ENCODE measurements at places on chromosomes 11 and 22. TPM values are rescaled to one million over a fixed set of nuclear protein-coding genes. Genes with fewer than 3 reads are reported as not detected.

GRCh38 chr22:25816522-25817059 lies 74.6 kb downstream of the MYO18B start:
- no peaks in the 10 kb centered on the region for H3K4me1 ChIP-seq
- no peak overlapping the region for H3K4me3 ChIP-seq
- H3K27me3 ChIP-seq, result peaks cover 45% of the 10 kb centered on the region
- DNase-seq, result no peak
- H3K27ac ChIP-seq, result no peak overlapping the region
- H3K36me3 ChIP-seq, result no peaks in the 10 kb centered on the region

DNA sequence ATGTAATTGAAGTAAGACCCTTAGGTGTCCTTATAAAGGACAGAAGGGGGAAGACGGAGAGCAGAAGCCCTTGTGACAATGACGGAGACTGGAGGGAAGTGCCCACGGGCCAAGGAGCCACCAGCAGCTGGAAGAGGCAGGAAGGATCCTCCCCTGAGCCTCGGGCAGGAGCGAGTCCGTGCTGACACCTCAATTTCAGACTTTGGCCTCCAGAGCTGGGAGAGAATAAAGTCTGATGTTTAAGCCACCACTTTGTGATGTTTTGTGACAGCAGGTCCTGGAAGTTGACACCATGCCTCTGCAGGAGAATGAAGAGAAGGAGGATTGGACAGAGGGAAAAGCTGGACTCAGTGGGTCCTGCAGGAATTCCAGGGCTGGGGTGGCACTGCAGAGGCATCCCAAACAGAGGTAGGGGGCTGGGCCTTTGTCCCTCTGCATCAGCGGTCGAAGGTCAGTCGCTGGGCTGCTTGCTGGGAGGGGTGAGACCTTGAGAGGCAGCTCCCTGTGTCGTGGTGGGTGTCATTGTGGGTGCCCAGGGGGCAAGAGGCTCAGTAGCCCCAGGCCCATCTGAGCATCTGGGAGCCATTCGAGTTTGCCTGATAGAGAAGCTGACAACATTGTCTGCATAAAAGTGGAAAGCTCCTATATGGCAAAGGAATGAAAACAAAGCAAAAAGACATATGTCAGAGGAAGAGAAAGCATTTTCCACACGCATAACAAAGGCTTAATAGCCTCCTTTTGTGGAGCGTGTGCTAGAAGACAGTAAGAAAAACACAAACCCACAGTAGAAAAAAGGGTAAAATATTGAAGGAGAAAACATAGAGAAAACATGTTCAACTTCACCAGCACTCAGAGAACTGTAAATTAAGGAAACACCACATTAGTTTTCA lies 68.8 kb downstream of the RTL6 start:
- H3K4me3 ChIP-seq, result no peak overlapping the region
- no peak for DNase-seq
- H3K27me3 ChIP-seq, result peaks cover 3% of the 10 kb centered on the region
- H3K4me1 ChIP-seq, result no peaks in the 10 kb centered on the region
- no peak overlapping the region for H3K27ac ChIP-seq

The OR9Q1 gene
- total RNA-seq, result not detected

GRCh38 chr11:115709297-115709696 lies 205.1 kb upstream of the CADM1 start:
- peaks cover 8% of the 10 kb centered on the region for H3K27me3 ChIP-seq
- DNase-seq, result no peak
- no peaks in the 10 kb centered on the region for H3K4me1 ChIP-seq
- H3K27ac ChIP-seq, result no peak overlapping the region
- H3K36me3 ChIP-seq, result no peaks in the 10 kb centered on the region
- H3K4me3 ChIP-seq, result no peak overlapping the region

DNA sequence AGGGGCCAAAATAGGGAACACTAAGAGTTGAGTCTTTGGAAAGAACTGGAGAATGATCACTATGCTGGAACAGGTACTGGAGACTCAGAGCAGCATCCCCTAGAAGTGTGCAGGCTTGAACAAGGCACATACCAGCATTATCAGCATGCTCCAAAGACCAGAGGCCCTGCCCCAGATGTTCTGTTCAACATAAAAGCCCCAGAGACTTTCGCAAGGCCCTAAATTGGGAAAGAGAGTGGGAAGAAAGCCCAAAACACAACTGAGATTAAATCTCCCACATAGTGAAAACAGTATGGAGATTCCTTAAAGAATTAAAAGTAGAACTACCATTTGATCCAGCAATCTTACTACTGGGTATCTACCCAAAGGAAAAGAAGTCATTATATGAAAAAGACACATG lies 9.4 kb downstream of the CNGA4 start:
- H3K36me3 ChIP-seq, result no peaks in the 10 kb centered on the region
- no peak overlapping the region for H3K4me3 ChIP-seq
- peaks cover 8% of the 10 kb centered on the region for H3K27me3 ChIP-seq

DNA sequence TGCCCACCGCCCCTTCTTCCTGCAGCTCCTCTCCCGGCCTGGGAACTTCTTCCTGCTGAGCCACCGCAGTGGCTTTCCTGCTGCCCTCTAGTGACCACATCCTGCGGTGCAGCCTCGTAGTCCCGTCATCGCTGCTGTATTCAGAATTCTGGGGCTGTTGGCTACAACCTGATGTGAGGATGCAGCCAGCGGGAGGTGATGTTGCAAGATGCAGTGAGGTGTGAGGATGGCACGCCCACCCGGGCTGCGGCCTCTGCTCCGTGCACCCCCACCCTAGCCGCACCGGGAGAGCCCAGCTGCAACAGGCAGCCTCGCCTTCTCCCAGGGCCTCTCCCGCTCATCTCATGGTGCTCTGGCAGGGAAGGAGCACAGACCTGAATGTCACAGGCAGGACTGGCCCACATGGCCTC lies 10.1 kb downstream of the CHST1 start:
- peak; percentile 57 for DNase-seq
- H3K27ac ChIP-seq, result no peak overlapping the region
- H3K4me1 ChIP-seq, result peaks cover 3% of the 10 kb centered on the region
- no peak overlapping the region for H3K4me3 ChIP-seq
- peaks cover 64% of the 10 kb centered on the region for H3K27me3 ChIP-seq

DNA sequence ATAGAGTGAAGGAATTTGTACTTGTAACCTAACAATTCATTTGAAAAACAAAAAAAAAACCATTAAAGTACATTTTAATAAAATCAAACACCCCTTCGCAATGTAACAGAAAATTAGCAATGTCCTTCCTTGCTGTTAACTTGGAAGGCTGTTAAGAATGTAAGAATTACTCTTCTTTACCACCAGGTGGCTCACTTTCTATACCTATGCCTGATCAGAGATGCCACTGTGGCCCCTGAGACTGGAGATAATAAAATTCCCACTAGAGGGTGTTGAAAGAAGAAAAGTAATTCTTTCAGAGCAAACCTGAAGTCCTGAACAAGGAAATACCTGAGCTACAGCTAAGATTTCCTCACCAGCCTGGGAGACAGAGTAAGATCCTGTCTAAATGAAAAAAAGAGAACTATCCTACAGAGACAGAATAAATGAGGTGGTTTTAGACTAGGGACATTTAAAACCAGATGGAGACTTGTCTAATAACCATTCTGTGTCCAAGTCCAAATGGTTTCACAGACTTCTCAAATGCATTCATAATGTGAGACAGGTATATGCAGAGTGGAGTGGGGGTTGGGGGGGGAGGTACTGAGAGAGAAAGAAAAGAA lies 1089.3 kb downstream of the FAM181B start:
- peaks cover 2% of the 10 kb centered on the region for H3K4me1 ChIP-seq
- H3K4me3 ChIP-seq, result no peak overlapping the region
- no peak overlapping the region for H3K27ac ChIP-seq
- no peak for DNase-seq
- no peaks in the 10 kb centered on the region for H3K36me3 ChIP-seq

- no peak for DNase-seq
- H3K27me3 ChIP-seq, result no peaks in the 10 kb centered on the region
- H3K4me3 ChIP-seq, result no peak overlapping the region
- peaks cover 22% of the 10 kb centered on the region for H3K36me3 ChIP-seq
- H3K27ac ChIP-seq, result peak overlapping the region; percentile 56
Observed at GRCh38 chr22:21623648-21623970, 6.2 kb downstream of the YDJC start.

GRCh38 chr22:23831261-23831660 lies 7.5 kb downstream of the DERL3 start:
- no peak overlapping the region for H3K27ac ChIP-seq
- H3K4me3 ChIP-seq, result no peak overlapping the region
- no peaks in the 10 kb centered on the region for H3K27me3 ChIP-seq
- no peaks in the 10 kb centered on the region for H3K4me1 ChIP-seq
- DNase-seq, result no peak

DNA sequence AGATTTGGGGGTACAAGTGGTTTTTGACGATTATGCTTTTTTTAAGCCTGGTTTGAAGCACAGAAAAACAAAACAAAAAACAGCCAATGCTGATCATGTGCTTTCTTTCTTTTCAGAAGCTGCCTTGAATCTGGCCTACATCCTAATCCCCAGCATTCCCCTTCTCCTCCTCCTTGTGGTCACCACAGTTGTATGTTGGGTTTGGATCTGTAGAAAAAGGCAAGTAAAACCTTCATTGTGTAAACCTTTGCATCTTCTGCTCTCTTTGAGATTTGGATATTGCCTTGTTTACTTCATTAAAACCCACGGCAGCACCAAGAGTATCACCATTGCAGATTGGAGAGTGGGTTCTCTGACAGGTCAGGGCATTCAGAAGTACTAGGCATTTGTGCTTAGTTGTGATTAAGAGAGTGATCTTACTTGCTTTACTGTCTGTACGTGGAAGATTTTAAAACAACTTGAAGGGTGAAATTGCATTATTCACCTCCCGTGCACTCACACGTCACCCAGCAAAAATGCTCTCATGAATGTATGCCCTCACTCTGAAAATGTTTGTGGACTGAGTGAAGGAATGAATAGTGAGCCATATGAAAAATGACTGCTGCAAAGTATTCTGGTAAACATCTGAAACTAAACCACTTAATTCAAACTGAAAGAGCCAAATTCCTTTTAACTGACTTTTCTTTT lies 17.0 kb downstream of the LAYN start:
- DNase-seq, result no peak
- no peaks in the 10 kb centered on the region for H3K27me3 ChIP-seq
- H3K4me3 ChIP-seq, result no peak overlapping the region
- H3K27ac ChIP-seq, result no peak overlapping the region
- no peaks in the 10 kb centered on the region for H3K4me1 ChIP-seq

The NUCB2 gene
- total RNA-seq, result 88.8 TPM

- H3K27ac ChIP-seq, result no peak overlapping the region
- no peaks in the 10 kb centered on the region for H3K36me3 ChIP-seq
- no peak for DNase-seq
- peaks cover 5% of the 10 kb centered on the region for H3K27me3 ChIP-seq
- no peaks in the 10 kb centered on the region for H3K4me1 ChIP-seq
- no peak overlapping the region for H3K4me3 ChIP-seq
Observed at GRCh38 chr11:119635776-119636175, 93.2 kb downstream of the NECTIN1 start.

DNA sequence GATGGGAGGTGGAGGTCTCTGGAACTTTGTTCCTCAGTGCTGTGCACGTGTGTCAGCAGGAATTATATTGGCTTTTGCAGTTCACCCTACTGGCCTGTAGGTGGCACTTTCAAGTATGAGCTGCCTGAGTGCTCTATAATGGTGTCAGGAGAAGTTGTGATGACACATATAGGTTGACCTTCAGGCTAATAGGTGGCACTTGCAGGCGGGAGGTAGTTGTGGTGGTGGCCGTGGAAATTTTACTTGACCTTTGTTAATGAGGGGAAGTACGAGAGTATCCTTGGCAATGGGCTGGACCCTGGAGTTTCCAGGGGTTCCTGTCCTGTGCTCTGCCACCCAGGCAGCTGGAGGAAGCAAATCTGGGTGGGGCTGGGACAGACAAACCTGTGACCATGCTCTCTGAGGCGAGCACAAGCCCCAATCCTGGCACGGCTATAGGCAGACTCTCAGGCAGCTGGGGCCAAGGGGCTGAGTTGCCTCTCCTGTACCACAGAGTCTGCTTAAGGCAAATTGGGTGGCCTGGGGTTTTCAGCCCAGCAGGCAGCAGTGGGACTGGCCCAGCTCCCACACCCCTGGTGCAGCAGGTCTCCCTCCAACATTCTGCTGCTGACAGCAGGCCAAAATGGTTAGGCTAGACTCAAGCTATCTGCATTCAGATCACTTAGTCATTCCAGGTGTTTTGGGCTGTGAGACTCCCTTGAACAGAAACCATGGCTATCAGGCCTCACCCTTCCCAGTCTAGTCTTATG lies 147.5 kb upstream of the CTSC start:
- no peaks in the 10 kb centered on the region for H3K27me3 ChIP-seq
- peak overlapping the region; percentile 31 for H3K27ac ChIP-seq
- H3K4me3 ChIP-seq, result no peak overlapping the region

The KCNK4 gene
- not detected for total RNA-seq

- peaks cover 7% of the 10 kb centered on the region for H3K27me3 ChIP-seq
- H3K4me3 ChIP-seq, result no peak overlapping the region
- H3K4me1 ChIP-seq, result no peaks in the 10 kb centered on the region
- no peak overlapping the region for H3K27ac ChIP-seq
- DNase-seq, result no peak
Observed at GRCh38 chr11:7057641-7058040, 31.2 kb upstream of the RBMXL2 start.

The TRAF6 gene
- 8.5 TPM for total RNA-seq

The CCDC15 gene
- 4.5 TPM for total RNA-seq

The MPEG1 gene
- 0.70 TPM for total RNA-seq

- H3K4me1 ChIP-seq, result peaks cover 6% of the 10 kb centered on the region
- H3K4me3 ChIP-seq, result no peak overlapping the region
- H3K27me3 ChIP-seq, result no peaks in the 10 kb centered on the region
Observed at GRCh38 chr22:20402960-20403778, 9.2 kb downstream of the ZNF74 start.

- H3K36me3 ChIP-seq, result no peaks in the 10 kb centered on the region
- no peak for DNase-seq
- H3K27ac ChIP-seq, result no peak overlapping the region
- H3K4me3 ChIP-seq, result no peak overlapping the region
- peaks cover 15% of the 10 kb centered on the region for H3K4me1 ChIP-seq
Observed at GRCh38 chr11:76764941-76765665, 18.1 kb upstream of the TSKU start.

DNA sequence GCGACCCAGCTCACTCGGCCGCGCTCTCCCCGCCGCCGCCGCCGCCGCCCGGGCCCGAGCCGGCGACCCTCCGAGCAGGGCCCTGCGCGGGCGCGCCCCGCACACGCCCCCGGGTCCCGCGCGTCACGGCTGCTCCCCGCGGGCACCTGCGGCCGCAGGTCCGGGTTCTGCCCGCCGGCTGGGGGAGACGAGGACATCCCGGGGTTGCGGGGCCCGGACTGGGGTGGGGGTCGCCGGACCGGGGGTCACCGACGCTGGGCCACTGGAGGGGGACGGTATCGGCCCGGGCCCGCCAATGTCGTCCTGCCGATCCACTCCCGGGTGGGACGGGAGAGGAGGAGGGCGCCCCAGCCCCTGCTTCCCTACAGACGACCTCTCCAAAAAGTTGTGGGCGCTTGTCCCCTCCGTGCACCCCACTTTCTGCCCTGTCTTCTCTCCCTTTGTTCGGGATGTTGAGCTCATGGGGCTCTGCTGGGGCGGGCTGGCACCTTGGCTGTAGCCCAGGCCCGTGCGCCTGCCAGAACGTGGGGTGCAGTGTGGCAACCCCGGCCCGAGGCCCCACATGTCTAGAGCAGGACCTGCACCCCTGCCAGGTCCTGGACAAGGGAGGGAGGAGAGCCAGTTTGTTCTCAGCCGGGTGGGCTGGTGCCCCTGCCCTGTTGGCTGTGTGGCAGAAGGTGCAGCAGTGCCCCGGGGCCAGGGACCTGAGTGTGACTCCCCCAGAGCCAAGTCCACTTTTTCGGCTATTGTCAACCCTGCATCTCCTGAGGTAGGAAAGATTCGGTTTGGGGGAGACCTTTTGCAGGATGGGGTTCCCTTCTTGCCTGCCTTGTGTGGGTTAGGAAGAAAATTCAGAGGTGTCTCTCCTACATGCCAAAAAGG lies 40.2 kb upstream of the CELSR1 start:
- H3K36me3 ChIP-seq, result no peaks in the 10 kb centered on the region
- no peak for DNase-seq
- H3K27me3 ChIP-seq, result no peaks in the 10 kb centered on the region
- peak overlapping the region; percentile 76 for H3K27ac ChIP-seq

The TBX1 gene
- not detected for total RNA-seq

Data from activated naive CD8-positive, alpha-beta T cell treated with anti-CD3 and anti-CD28 coated beads for 36 hours (primary cell).